ENCODE measurements at places on chromosomes 11 and 22.
A peak's percentile ranks its signal among the peaks of the same experiment; 100 is the strongest.

DNA sequence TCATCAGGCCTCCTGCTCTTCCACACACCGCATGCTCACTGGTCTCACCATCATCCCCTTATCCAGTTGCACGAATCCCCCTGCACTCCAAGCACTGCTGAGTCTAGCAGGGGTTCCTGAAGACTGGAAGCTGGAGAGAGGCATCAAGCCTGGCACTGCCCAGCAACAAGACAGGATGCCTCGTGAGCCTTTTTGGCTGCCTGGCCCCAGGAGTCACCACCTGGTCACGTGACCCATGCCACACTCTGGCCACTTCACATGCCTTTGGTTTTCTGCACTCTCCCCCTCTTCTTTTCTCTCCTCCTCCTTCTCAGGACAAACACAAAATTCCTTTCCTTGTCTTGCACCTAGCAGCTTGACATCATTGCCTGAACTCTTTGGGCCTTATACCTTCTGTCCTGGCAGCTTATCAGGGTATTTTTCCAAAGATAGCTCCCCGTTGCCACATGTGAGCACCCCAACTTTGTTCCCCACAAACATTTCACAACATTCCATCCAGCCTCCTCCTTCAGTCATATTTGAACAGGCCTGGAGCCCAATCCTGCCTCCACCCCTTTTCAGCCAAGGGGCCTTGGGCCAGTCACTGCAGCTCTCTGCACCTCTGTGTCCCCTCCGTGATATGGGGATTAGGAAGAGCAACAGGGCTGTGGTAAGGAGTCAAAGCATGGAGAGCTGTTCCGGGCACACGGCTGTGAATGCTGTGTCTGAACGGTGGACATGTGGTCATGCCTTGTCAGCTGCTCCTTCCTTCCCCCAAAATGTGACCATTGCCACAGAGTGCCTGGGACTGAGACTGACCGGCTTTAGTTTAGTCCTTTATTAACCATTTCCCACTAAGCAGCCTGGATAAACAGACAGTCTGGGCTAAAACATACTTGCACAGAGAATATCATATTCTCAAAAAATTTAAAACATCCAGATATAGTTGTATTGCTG is 2.8 kb upstream of the PACSIN2 start:
- no peak for DNase-seq

- no peak for DNase-seq
Measured at GRCh38 chr11:109784536-109784935, 308.7 kb upstream of the ZC3H12C start.

DNA sequence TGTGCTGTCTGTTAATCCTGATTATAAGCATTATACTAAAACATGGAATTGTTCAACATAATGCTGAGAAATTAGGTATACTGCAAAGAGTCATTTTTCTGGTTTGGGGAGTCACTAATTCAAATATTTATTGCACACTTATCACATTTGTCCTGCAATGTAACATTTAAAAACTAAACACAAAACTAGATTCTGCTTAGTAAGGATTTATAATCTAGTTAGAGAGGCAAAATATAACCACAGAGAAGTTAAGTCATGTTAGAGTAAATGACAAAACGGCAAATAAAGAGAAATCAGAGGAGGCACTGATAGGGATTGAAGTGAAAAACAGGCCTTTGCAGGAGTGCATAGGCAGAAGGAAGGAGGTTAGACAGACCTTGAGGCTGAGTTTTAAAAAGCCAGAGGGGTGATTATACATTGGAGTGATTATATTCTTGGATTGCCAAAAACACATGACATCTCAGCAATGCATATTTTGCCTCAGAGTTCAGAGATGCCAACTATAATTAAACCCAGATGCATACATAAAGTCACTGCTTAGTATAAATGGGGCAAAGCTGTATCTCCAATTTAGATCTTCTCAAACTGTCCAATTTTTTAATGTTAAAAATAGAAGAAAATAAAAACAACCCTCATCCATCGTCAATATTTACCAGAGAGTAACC is 49.7 kb downstream of the CCDC34 start:
- no peak for DNase-seq

GRCh38 chr11:133576351-133576750 is 44.0 kb upstream of the OPCML start:
- no peak for DNase-seq

DNA sequence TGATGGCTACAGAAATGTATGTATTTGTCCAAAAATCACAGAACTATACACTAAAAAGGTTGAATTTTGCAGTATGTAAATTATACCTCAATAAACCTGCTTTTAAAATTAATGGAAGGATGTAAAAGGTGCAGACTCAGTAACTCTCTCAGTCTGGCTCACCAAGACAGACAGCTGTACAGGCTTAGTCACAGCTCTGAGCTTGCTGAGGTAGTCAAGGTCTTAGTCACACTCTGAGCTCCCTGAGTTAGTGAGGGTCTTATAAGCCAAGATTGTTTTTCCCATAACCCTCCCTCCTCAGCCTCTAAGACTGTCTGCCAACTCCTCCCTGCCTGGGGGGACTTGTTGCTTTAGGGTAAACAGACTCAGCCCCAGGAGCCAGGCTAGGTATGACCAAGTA is 59.3 kb upstream of the IZUMO1R start:
- DNase-seq: no peak

DNA sequence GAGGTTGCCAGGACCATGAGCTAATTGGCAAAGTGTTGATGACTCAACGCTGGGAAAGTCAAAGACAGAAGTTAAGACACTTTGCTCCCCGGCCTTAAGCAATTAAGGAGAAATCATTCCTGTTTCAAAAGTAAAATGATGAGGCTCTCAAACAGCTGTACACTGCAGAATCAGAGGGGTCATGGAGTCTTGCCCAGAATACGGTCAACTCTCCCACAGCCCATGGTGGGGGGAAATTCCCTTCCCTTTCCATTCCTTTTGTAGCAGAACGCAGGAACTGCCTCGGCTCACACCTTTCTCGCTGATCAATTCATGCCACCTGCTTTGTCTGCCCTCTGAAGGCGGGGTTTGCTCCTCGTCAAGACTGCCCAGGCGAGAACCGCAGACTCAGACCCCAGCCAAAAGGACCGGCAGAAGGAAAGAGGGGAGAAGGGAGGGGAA is 52.8 kb downstream of the MN1 start:
- DNase-seq: peak; percentile 38

- no peak for DNase-seq
Measured at GRCh38 chr11:121589946-121590537, 137.3 kb upstream of the SORL1-AS1 start.

- peak; percentile 73 for DNase-seq
Measured at GRCh38 chr22:50530877-50531545, 1.2 kb upstream of the TYMP start.

DNA sequence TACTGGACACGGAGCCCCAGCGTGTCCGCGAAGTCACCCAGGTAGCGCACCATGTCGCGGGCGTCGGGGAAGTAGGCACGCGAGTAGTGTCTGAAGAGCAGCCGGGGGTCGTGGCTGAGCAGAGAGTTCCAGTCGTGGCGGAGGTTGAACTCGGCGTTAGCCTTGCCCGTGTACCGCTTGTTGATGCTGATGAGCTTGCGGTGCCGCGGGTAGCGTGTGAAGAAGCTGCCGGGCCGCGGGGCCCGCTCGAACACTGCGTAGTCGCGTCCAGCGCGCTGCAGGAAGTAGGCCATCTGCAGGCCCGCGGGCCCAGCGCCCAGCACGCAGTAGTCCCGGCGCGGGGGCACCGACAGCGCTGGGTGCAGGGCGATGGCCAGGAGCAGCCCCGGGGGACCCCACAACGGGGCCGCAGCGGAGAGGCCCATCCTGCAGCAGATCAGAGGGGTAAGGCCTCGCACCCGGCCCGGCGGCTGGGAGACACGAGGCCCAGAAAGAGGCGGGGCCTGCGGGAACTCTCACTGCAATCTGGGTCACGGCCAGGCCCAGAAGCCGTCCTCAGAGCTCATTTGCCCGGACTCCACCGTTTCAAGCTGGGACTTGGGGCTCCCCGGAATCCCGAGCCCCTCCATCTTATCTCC is 723 bp downstream of the FOXRED2 start:
- no peak for DNase-seq

DNA sequence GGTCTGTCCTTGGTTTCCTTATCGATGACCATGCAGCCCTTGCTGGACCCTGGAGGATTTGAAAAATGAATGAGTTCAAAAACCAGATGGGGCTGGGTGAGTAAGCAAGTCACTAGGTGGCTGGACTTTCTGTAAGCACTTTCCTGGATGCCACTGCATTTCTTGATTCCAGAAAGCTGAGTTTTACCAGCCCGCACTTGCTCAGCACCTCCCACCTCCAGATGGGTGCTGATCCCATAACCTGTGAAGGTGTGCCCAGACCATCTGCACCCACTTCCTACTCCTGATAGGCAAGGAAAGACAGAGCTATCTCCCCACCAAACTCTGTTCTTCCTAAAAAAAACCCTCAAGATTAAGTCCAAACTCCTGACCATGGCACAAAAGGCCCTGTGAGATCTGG is 21.1 kb downstream of the ASCC2 start:
- no peak for DNase-seq

Data from ELR (cell line).